ENCODE measurements at places on chromosomes 3 and 15. TPM values are rescaled to one million over a fixed set of nuclear protein-coding genes. Genes with fewer than 3 reads are reported as not detected.

Gene FBLN2
- 24.2 TPM for polyA plus RNA-seq

Gene RAB11A
- 141 TPM for polyA plus RNA-seq

Gene FOXL2NB
- polyA plus RNA-seq: 12.8 TPM

Gene GALNT15
- 0.02 TPM for polyA plus RNA-seq

Gene PLA2G4E
- 0.03 TPM for polyA plus RNA-seq

Gene WNT5A
- polyA plus RNA-seq: 3.9 TPM

Gene HESX1
- polyA plus RNA-seq: 7.1 TPM

Gene ACKR4
- polyA plus RNA-seq: not detected

Gene CCDC54
- not detected for polyA plus RNA-seq

Gene SPINT1
- 266 TPM for polyA plus RNA-seq

Gene UNC13C
- not detected for polyA plus RNA-seq

Gene PLSCR2
- not detected for polyA plus RNA-seq

Gene RPP14
- 6.9 TPM for polyA plus RNA-seq

Gene PDZRN3
- 4.2 TPM for polyA plus RNA-seq

Gene DUOX1
- polyA plus RNA-seq: 1.4 TPM

Gene MRAS
- 15.1 TPM for polyA plus RNA-seq
